NCI-H2107 (cell line): ENCODE measurements at places on chromosomes 3 and 15.

DNA sequence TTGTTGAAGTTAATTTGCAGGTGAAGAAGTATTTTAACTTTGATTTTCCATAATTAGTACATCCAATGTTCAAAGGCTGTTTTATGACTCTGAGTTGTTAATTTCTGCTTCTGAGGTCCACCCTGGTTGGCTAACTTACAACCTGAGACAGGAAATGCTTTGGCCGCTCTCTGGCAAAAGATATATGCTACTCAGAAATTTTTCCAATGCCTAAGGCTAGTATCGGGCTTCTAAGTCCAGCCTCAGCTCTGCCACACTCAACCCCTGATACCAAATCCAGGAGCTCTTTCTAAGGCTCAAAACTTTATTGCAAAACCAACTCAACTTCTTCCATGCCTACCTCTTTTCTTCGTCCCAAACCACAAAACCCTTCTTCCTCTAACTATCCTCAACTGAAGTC lies 192.9 kb downstream of the NEK10 start:
- no peak for DNase-seq

GRCh38 chr3:55320928-55321327 lies 166.2 kb downstream of the WNT5A start:
- no peak for DNase-seq

- DNase-seq, result no peak
Observed at GRCh38 chr3:30258426-30259392, 347.7 kb upstream of the TGFBR2 start.

DNA sequence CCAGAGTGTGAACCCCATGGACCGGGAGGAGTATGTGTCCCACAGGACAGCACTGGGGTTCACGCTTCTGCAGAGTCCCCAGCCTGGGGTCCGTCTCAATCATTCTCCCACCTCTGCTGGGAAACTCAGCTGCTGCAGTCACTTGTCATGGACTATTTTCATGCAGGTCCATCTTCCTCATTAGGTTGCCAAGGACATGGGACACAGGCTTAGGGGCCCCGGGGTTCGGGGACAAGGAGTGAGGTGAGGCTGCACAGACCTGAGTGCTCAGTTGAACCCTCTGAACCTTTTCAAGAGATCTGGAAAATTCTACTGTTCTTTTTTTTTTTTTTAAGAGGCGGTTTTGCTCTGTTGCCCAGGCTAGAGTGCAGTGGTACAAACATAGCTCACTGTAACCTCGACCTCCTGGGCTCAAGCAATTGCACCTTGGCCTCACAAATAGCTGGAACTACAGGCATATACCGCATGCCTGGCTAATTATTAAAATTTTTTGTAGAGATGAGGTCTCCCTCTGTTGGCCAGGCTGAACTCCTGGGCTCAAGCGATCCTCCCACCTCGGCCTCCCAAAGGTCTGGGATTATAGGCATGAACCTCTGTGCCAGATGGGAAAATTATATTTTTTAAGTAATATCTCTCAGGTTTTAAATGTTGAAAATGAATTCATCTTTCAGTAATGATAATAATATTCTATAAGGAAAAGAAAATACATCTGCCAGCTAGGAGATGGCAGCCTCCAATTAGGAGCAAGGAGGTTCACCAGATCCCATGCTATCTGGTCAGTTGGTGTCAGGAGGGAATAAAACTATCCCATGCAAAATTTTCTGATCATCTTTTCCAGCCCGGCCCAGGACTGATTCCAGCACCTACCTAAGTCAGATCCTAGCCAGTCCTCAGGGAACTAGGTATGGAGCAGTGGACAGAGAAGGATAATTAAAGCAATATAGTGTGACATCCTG lies 45.2 kb downstream of the RPN1 start:
- no peak for DNase-seq

DNA sequence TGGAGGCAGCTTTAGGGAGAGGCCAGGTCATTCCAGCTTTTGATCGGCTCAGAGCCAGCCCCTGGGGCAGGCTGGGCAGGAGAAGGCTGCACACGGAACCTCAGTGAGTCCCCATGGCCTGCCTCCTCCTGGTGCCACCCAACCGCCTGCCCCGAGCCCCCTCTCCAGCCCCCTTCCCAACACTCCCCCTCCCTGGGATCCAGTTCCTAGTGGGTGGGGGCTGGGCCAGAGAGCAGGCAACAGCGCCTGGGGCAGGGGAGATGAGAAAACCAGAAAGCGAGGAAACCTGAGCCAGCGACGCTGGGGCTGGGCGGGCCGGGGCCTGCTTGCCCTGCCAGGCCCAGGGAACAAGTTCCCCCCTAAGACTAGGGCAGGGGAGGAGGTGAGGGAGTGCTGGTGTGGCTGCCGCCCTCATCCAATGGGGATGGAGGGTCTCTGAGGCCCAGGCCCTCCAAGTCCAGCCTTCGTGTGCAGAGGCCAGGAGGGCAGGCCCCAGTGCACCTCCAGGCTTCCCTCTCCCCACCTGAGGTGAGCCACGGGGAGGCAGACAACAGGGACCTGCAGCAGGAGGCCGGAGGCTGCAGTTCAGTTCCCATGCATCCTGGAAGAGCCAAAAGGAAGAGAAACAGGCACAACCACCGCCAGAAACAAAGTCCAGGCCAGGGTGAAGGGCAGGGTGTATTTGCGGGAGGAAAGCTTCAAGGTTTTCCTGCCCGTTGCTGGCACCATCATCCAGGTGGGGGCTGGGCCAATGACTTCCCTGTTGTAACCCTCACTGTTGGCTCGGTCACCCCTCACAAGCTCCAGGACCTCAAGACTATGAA lies 4.0 kb upstream of the SEMA3F start:
- DNase-seq, result no peak

DNA sequence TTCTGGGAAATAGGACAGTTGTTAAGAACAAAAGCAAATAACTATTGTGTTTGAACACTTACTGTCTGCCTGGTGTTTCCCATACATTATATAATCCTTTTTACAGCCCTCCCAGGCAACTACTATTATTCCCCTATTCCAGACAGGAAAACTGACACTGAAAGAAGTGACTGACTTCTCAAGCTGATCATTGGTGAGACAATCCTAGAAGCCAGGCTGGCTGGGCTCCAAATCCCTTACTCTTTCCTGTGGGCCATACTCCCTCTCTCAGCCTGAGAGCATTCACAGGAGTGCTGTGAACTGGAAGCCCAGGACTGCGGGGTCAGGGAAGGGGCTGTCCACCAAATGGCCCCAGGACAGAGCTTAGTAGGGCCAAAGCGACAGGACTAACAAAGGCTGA lies 39.2 kb upstream of the PDE8A start:
- DNase-seq, result no peak

GRCh38 chr3:55518451-55518850 lies 31.3 kb upstream of the WNT5A start:
- no peak for DNase-seq
